ENCODE measurements at places on chromosomes 12 and 14.

GRCh38 chr12:76547526-76547925, 12.0 kb downstream of the OSBPL8 start:
- DNase-seq, result no peak

- no peak for DNase-seq
Observed at GRCh38 chr14:69355154-69355597, 42.9 kb downstream of the ERH start.

DNA sequence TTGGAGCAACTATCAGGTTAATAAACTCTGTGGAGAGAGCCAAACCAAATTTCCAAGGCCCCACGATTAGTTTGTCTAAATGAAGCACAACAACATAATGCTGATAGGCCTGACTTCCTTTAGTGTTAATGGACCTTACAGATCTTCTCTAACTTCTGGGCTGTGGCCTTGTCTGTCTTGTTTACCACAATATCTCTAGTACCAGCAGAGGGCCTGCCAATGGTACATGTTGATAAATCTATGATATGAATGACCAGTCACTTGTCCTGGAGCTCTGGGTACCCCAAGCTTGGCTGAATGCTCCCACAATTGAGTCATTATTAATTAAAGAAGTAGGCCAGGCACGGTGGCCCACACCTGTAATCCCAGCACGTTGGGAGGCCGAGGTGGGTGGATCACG, 78.9 kb upstream of the CISTR start:
- DNase-seq, result no peak

DNA sequence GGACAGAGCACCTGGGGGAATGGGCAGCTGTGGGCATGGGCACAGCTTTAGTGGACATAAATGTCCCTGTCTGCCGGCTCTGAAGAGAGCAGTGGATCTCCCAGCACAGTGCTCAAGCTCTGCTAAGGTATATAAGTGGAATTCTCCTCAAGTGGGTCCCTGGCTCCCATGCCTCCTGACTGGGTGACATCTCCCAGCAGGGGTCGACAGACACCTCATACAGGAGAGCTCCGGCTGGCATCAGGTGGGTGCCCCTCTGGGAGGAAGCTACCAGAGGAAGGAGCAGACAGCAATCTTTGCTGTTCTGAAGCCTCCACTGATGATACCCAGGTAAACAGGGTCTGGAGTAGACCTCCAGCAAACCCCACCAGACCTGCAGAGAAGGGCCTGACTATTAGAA, 25.0 kb upstream of the NUAK1 start:
- no peak for DNase-seq

GRCh38 chr12:6465467-6466183, 4.9 kb downstream of the VAMP1 start:
- peak; percentile 63 for DNase-seq

All from Calu3 (cell line).